SHP77 treated with DMSO at 0.1 percent for 48 hours (cell line): ENCODE measurements at places on chromosomes 16 and 17.
A peak's percentile ranks its signal among the peaks of the same experiment; 100 is the strongest.

GRCh38 chr16:3566990-3567389 is 10.2 kb downstream of the NLRC3 start:
- DNase-seq: no peak

GRCh38 chr17:1515640-1516387 is 598 bp downstream of the INPP5K start:
- DNase-seq: peak; percentile 29

- DNase-seq: no peak
Observed at GRCh38 chr17:38857271-38857670, 3.8 kb upstream of the RPL23 start.

- no peak for DNase-seq
Observed at GRCh38 chr16:1729026-1729425, 23.0 kb downstream of the MAPK8IP3 start.

DNA sequence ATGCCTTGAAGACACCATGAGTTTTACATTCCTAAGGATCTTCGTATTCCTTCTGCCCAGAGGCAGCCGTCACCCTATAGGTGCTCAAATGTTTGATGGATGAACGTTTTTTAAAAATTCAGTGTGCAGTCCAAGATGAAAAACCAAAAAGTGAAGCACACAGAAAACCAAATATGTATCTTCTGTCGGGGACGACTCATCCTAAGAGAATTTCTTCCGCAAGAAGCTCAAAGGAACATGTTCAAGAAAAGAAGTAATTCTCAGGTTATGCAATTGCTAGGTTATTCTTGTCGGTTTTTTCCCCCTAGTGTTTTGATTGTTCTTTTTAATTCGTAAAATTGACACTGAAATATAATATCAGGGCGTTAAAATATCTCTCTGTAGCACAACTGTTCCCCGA is 1.4 kb downstream of the CENPV start:
- DNase-seq: no peak

DNA sequence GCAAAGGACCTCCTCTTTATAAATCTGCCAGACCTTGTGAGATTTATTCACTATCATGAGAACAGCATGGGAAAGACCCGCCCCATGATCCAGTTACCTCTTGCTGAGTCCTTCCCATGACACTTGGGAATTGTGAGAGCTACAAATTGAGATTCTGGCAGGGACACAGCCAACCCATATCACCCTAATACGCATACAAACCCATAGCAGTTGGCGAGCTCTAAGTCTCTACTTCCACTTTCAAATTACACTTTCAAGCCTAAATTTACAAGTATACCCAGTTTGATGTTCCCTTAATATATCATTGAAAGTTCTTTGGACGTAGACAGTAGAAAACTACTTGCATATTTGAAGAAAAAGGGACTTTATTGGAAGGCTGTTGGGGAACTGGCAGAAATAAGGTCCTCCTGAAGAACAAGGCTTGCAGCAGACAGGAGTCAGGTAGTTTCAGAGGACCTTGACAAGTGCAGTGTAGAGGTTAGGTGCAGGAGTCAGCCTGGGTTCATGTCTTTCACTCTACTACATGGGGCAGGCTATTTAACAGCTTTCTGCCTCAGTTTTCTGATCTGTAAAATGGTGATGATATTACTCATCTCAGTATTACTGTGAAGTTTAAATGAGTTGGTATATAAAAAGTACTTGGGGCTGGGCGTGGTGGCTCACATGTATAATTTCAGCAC is 107.9 kb upstream of the EEF2KMT start:
- DNase-seq: no peak

DNA sequence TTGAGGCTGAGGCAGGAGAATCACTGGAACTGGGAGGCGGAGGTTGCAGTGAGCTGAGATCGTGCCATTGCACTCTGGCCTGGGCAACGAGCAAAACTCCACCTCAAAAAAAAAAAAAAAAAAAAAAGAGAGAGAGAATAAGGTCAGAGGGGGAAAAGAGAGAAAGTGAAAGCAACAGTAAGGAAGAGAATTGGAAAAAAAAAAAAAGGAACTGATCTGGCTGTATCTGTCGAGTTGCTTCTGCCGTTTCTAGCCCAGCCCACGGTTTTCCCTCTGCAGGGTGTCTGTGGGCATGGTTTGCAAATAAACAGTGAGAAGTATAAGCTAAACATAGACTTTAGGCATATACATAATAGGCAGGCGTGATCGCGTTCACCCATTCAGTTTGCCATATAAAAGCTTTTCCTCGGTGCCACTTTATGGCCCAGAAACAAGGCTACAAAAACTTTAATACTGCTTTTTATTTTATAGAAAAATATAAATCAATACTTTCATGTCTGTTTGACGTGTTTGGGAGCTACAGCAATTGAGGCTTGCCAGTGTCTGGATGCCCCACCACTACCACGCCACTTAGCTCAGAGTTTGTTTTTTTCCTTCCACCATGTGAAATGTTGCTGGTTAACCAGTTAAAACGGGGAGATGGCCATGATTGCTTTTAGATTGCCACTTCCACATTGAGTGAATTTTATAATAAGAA is 436.7 kb downstream of the MAF start:
- DNase-seq: no peak

GRCh38 chr16:68265078-68265920 is 973 bp downstream of the SLC7A6 start:
- no peak for DNase-seq

GRCh38 chr16:48053418-48053745 is 102.4 kb downstream of the ABCC12 start:
- DNase-seq: no peak

DNA sequence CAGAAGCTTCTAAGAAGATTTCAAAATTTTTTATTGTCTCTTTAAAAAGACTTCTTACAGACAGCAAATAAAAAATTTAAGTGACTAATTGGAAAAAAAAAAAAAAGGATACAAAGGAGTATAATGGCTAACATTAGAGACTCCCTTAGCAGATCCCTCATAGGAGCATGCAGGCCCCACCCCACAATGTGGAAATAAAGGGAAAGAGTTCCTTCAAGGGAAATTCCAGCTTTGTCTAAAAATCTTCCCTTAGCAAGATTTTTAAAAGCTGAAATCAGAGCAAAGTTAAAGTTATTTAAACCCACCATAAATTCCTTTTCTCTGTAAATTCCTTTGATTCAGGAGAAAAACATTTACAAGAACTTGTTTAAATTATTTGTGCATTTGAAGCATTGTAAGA is 32.5 kb upstream of the NOS2 start:
- no peak for DNase-seq

DNA sequence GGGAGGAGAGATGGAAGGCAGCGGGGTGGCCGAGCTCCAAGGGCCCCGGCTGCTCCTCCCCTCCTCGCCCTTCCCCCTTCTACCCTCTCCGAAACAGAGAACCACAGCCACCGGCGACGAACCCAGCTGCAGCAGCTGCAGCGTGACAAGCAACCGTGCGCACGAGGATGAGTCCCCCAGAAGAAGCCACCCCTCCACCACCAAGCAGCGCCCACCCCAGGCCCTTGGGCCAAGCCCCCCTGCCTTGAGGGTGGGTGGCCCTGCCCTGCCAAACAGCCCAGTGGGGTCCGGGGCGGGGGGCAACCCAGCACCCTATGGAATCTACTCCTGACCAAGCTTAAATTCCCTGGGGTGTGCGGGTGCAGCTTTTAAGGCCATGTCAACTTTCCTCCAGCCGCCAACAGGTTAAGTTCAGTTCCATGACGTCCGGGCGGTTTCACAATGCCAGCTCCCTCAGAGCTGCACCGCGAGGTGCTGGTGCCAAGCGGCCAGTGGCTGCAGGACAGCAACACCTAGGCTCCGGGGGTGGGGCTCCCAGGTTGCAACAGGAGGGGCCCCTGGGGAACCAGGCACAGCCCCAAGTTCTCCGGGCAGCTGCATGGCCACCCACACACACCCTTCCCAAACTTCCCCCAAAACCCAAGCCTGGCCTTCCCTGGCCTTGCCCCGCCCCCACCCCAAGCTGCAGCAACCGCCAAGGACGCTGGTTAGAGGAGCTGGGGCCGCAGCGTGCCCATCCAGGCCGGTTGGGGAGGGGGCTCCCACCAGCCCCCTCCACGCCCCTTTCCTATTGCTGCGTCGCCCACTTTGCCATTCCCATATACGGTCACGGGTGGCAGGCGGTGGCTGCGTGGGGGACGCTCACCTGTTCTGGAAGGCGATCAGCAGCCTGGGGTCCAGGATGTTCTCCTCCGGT is 2.0 kb downstream of the CBX4 start:
- DNase-seq: no peak

- DNase-seq: peak; percentile 59
Observed at GRCh38 chr17:80263253-80264204, 2.9 kb downstream of the RNF213 start.

- no peak for DNase-seq
Observed at GRCh38 chr17:2706911-2707510, 4.6 kb downstream of the CLUH start.

DNA sequence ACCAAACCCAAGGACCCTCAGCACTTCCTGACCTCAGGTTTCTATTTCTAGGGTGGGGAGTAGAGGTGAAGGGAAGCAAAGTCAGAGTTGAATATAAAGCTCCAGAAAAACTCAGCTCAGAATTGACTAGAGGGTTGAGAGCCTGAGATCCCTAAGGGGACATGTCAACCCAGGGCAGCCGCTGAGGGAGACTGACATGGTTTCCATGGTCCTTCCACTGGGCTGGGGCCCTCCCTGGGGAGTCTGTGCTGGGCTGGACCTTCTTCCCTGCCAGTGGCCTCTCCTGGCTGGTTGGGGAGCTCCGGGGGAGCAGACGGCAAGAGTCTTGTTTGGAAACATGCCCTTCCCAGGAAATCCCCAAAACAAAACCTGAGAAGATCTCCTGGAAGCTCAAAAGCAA is 121.3 kb downstream of the METRNL start:
- no peak for DNase-seq

GRCh38 chr17:74760404-74761105 is 12.1 kb downstream of the NHERF1 start:
- DNase-seq: no peak

DNA sequence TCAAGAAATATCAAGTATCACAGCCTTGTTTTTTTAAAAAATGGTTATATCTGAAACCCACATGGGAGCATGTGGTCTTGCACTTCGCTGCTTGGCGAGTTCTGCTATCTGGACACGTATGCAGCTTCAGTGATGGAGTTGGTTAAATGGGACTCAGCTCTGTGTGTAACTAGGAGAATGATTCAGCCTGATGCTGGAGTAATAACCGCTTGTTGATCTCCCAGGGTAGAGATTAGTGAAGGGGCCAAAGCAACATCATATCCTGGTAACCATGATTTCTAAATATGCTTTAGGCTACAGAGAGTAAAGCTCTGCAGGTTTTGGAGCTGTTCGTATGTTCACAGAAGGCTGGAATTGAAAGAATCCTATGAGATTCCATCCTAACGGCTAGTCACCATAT is 63.2 kb downstream of the IQCK start:
- no peak for DNase-seq

- DNase-seq: no peak
Observed at GRCh38 chr17:64229815-64230728, 33.0 kb downstream of the TEX2 start.

DNA sequence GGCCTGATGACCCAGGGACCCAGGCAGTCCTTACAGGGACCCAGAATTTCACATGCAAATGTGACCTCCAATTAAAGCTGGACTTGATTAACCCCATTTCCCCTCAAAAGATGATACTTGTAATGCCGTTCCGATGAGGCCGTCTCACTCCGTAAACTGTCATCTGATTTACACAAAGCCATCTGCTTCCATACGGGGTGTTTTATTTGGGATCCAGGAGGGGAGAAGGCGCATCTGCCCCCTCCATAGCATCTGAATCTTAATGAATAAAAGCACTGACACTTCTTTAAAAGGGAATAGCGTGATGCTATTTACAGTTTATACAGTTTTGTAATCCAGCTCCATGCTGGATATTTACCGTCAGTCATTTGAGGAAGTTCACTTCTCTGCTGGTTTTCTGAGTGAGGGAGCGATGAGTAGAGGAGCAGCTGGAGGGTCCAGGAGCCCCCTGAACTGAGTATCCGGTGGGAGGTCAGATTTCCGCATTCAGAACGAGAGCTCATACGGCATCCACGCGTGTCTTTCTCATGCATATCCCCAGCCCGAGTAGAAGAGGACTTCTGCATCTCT is 452.7 kb downstream of the WWOX start:
- DNase-seq: no peak

GRCh38 chr16:81994485-81994884 is 16.8 kb downstream of the SDR42E1 start:
- DNase-seq: no peak

- peak; percentile 34 for DNase-seq
Observed at GRCh38 chr17:41972571-41973407, 6.2 kb downstream of the CNP start.

DNA sequence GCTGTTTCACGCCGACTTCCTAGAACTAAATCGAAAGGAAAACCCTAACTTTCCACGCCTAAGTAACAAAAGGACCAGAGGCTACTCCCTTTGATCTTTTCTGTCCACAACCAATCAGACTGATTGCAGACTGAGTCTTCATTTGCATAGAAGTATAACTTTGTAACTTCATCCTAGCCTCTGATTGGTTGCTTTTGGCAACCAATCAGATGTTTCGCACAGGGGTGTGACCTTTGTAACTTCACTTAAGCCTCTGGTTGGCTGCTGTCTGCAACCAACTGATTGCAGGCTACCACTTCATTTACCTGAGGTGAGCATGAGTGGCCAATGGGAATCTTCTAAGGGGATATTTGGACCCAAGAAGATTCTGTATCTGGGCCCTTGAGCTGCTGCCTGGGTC is 17.4 kb upstream of the ICAM2 start:
- DNase-seq: no peak

DNA sequence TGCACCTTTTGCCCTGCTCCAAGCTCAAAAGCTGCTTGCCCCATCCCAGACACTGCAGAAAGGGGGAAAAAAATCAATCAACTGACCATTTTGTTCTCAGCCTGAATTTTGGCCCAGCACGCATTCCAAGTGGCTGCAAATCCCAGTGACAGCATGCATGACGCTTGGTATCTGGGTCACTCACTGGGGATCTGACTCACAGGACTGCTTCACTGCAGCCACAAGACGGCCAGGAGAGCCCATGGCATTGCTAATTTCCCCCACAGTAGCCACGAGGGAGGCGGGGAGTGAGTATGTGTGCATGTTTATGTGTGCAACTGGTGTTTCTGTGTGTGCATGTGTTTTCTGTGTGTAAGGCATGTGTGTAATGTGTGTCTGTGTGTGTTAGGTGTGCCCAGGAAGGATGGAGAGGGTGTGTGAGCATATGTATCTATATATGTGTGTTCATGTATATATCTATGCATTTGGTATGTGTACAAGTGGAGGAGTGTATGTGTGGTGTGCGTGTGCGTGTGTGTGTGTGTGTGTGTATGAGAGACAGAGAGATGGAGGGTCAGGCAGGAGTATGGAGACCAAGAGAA is 33.8 kb downstream of the SDK2 start:
- no peak for DNase-seq

GRCh38 chr17:63479495-63480184 is 2.8 kb downstream of the ACE start:
- DNase-seq: peak; percentile 8

- DNase-seq: no peak
Observed at GRCh38 chr17:61239327-61239726, 160.3 kb upstream of the TBX2 start.
